Esophagus muscularis mucosa (tissue), 4 donors: ENCODE measurements at places on chromosomes 1 and 21.
A peak's percentile ranks its signal among the peaks of the same experiment; 100 is the strongest.

GRCh38 chr1:212699625-212700222 lies at the start of gene BATF3:
Gene BATF3, minus strand, starts transcription at chr1:212699840. Its CDS starts 78 bp downstream, at chr1:212699762.
- no peak for DNase-seq
- peak within 1 kb of the TSS; percentile 65 for H3K4me3 ChIP-seq
- peak within 1 kb of the TSS; percentile 78 for H3K27ac ChIP-seq
- H3K27me3 ChIP-seq, result no peaks in the 10 kb centered on the region
- H3K36me3 ChIP-seq, result no peaks in the 10 kb centered on the region

- H3K27me3 ChIP-seq, result no peaks in the 10 kb centered on the region
- no peaks in the 10 kb centered on the region for H3K4me1 ChIP-seq
- H3K27ac ChIP-seq, result no peak overlapping the region
- DNase-seq, result no peak
These were observed 77.4 kb downstream of the APP start for GRCh38 chr21:26093122-26093521.

GRCh38 chr1:213772128-213773063 lies 215.4 kb upstream of the PROX1 start:
- no peaks in the 10 kb centered on the region for H3K36me3 ChIP-seq
- no peak for DNase-seq
- no peak overlapping the region for H3K27ac ChIP-seq
- H3K27me3 ChIP-seq, result peaks cover 5% of the 10 kb centered on the region
- no peaks in the 10 kb centered on the region for H3K4me1 ChIP-seq

GRCh38 chr1:109214695-109215623 lies 1.2 kb downstream of the SARS1 start:
- H3K4me3 ChIP-seq, result peak overlapping the region; percentile 87
- no peaks in the 10 kb centered on the region for H3K27me3 ChIP-seq
- peak overlapping the region; percentile 97 for H3K27ac ChIP-seq
- H3K36me3 ChIP-seq, result peaks cover 6% of the 10 kb centered on the region
